ENCODE measurements at places on chromosomes 1 and 21.
A peak's percentile ranks its signal among the peaks of the same experiment; 100 is the strongest.

- peak; percentile 74 for DNase-seq
These were observed 112.3 kb upstream of the NFIA start for GRCh38 chr1:60969971-60970509.

GRCh38 chr1:215277532-215277931 lies 195.0 kb downstream of the KCNK2 start:
- DNase-seq = no peak

DNA sequence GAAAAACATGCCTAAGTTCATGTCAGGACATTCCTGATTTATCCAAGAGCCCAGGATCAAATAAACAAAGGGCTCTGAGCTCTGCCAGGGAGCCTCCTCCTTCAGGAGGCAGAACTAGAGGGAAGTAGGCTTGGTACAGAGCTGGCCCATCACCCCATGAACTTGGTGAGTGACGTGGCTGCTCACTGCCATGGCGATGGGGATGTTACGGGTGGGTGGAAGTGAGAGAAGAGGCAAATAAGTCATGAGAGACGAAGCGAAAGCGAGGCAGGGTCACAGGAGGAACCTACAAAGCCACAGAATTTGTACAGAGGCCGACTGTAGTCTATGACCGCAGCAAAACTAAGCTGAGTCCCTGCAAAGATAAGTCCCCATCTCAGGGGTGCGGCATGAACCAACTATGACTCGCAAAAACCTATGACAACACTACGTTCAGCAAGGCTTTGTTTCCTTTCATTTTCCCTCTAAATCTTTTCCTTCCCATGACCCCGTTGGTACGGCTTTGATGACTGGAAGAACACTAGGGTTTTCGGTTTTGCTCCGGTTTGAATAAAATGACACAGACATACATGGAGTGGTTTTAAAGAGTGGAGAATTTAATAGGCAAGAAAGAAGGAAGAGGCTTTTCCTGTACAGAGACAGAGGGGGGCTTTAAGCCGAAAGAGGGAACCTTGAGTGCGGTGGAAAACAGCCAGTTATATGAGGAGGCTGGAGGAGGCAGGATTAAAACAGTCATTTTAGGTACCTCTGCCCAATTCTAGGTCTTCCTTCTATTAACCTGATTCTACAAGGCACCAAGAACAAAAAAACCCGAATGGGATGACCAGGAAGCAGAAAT lies 74.1 kb downstream of the CD46 start:
- DNase-seq = peak; percentile 89

DNA sequence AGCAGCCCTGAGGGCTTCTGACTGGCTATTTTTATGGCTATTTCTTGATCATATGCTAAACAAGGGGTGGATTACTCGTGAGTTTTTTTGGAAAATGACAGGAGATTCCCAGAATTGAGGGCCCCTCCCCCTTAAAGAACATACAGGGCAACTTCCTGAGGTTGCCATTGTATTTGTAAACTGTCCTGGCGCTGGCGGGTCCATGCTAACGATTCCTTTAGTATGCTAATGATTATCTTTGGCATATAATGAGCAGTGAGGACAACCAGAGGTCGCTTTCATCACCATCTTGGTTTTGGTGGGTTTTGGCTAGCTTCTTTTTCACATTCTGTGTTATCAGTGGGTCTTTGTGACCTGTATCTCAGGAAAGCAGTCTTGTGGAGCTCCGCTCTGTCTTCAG lies 24.1 kb downstream of the FMN2 start:
- no peak for DNase-seq

GRCh38 chr21:39097981-39098380 lies 85.3 kb downstream of the PSMG1 start:
- no peak for DNase-seq

GRCh38 chr21:44368711-44369446 lies 15.5 kb downstream of the TRPM2 start:
- no peak for DNase-seq

GRCh38 chr21:41685511-41686149 lies 81.2 kb downstream of the RIPK4 start:
- DNase-seq = no peak

GRCh38 chr1:81802707-81803430 lies 2.1 kb downstream of the ADGRL2 start:
- peak; percentile 46 for DNase-seq

DNA sequence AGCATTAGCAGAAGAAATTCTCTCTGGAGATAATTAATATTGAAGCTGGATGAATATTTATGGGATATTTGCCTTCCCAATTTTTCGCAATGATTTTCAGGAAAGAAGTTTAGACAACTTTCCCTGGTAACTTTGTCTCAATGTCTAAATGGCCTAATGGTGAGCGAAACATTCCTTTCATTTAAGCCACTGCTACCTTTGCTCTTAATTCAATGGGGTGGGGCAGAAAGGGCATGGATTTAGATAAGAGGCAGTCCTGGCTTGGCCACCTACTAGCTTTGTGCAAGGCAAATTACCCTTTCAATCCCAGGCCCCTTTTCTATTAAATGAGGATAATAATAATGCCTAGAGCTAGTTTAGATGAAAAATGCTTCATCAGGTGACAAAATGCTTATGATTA lies 27.1 kb upstream of the LYST start:
- no peak for DNase-seq

DNA sequence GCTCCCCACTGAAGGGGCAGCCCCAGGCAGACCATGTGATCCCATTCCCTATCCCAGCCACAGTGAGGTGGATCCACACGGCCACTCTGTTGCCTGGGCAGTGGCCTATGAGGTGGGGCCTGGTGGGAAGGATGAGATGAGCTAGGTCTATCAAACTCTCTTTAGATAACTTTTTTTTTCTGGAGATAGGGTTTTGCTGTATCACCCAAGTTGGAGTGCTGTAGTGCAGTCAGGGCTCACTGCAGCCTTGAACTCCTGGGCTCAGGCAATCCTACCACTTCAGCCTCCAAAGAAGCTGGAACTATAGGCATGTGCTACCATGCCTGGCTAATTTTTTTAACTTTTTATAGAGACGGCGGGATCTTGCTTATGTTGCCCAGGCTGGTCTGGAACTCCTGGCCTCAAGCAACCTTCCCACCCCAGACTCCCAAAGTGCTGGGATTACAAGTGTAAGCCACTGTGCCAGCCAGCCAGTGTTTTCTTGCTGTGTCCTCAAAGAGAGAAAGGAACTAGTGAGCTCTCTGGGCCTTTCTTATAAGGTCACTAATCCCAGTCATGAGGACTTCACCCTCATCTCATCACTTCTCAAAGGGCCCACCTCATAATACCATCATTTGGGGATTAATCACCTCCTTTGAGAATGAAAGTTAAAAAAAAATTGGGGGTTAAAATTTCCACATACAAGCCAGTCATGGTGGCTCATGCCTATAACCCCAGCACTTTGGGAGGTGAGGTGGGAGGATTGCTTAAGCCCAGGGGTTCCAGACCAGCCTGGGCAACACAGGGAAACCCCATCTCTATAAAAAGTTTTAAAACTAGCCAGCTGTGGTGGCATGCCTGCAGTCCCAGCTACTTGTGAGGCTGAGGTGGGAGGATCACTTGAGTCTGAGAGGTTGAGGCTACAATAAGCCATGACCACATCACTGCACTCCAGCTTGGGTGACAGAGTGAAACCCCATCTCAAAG lies 36.6 kb downstream of the H3-3A start:
- no peak for DNase-seq

DNA sequence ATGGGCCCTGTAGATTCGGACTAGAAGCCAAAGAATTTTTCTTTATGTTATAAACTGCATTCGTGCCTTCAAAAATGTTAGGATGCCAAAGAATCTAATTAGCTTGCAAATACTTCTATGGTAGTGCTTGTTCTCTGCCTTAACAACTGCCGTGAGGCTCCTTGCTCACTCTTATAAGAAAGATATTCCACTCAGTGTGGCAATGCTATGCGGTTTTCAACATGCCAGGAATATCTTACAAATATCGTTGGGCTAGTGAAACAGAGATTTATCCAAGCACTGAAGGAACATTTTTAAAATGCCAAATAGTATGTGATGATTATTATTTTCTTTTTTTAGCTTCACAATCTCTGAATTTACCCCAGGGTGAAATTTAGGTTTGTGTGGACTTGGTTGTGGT lies 198.2 kb downstream of the GREM2 start:
- DNase-seq = no peak

DNA sequence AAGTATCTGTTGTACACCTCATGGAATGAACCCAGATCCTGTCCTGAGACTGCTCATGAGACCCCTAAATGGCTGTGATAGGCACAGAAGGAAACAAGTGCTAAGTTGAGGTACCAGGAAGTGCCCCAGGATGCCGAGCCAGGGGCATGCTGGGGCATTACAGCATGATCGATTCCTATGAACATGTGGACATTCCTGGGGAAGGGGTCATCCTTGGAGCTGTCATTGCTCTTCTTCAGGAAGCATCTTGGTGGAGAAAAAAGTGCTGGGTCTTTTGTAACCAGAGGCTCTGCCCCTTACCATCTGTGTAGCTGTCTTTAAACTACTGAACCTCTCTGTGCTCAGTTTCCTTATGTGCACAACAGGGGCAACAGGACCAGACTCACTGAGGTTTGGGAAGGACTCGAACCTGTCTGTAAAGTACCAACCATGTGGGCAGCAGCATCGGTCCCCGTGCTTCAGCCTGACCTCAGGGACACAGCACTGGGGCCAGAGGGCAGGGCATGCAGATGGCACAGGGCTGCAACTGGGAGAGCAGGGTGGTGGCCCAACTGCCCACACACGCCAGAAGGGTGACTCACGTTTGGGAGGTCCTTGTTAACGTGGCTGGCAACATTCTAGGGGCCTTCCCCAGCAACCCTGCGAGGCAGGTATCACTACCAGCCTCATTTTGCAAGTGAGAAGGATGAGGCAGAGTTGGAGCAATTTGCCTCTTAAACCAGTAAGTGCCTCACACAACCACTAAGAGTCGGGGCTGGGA lies 142.3 kb upstream of the EDN2 start:
- no peak for DNase-seq

- no peak for DNase-seq
These were observed 62.7 kb upstream of the BCL10 start for GRCh38 chr1:85339089-85339488.

DNA sequence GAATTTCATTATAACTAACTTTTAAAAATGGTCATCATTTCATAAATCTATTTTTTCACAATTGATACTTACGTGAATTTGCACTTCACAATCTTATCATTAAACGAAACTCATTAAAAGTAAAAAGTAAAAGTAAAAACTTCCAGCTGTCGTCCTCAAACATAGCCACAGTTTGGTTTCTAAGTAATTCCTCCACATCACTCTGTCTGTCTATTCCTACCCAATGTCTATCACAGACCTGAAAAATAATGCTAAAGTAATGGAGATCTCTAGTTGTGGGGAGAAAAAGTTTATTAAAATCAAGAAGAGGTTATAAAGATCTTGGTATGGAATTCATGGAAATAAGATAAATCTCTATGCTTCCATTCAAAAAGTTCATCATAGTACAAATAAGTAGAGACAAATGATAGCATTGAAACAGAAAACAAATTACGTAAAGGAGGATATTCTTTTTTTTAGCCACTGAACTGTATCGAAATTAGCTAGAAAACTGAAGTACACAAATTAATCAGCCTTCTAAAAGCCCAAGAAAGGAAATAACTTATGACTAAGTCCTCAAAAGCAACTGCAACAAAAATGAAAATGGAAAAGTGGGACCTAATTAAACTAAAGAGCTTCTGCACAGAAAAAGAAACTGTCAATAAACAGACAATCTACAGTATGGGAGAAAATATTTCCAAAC lies 148.6 kb downstream of the TIAM1 start:
- DNase-seq = no peak

GRCh38 chr1:169128562-169128961 lies 22.1 kb downstream of the ATP1B1 start:
- no peak for DNase-seq

- DNase-seq = no peak
These were observed 7.2 kb downstream of the SETD4 start for GRCh38 chr21:36052860-36053714.

GRCh38 chr1:1135339-1136136 lies 19.6 kb upstream of the C1orf159 start:
- no peak for DNase-seq

DNA sequence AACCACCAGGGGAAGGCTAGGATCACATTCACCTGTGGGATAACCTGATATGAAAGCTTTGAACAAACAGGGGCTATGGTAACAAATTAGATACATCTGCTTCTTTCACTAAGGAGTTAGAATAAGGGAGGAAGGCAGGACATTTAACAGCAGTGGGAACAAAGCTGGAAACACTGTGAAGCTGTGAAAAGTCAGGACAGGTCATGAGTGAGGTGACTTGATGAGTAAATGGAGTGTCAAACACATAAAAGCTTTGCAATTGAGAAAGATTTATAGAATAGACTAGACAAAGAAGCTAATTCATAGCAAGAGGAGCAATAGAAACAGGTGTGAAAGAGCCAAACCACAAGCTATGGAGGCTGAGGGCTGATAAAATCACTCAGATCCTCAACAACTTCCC lies 110.0 kb downstream of the ASTN1 start:
- DNase-seq = no peak

DNA sequence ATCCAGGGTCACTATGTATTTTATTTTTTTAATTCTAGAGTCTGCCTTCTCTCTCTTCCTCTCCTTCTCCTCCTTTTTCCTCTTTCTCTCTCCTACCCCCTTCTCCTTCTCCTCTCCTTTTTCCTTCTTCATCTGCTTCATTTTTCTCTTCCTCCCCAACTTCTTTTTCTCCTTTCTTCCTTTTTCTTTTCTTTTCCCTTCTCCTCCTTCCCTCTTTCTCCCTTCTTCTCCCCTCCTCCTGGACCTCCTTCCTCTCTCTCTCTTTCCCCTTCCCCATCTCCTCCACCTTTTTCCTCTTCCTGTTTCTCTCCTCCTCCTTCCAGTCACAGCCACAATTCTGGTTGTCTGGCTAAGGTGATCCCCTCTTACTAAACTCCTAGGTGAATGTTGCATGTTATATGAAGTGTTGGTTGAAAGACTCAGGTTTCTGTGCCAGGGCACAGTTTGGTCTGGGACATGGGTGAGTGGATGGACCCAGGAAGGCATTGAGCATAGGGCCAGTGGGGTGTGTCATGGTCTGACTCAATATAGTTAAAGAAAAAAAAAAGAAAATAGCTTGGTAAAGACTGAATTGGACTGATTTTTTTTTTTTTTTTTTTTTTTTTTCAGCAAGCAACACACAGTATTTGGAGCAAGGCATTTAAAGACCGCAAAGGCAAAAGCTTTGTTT lies 266.9 kb downstream of the TGFB2 start:
- no peak for DNase-seq

GRCh38 chr1:172450524-172450885 lies 6.6 kb upstream of the PIGC start:
- DNase-seq = no peak

- DNase-seq = no peak
These were observed 1.6 kb downstream of the ADAM15 start for GRCh38 chr1:155052439-155053395.

- peak; percentile 32 for DNase-seq
These were observed 16.5 kb upstream of the ATP6V1G3 start for GRCh38 chr1:198556971-198557370.
